ENCODE measurements at places on chromosomes 1 and 21.

- DNase-seq: no peak
These were observed 102.7 kb upstream of the VANGL1 start for GRCh38 chr1:115539061-115539460.

- DNase-seq: no peak
These were observed 66.9 kb upstream of the NEK2 start for GRCh38 chr1:211742272-211742671.

DNA sequence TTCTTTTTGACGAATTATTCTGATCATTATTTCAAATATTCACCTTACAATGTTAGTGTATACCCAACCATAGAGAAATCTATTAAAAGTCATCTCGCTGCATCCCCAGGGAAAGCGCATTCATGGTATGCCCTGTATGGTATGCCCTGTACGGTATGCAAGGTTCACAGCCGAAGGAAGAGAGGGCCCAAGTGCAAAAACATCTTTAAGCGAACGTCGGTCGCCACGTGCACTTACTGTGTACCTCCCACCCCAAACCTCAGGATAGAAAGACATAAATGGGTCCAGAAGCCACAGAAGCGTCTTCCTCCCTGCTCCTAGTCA, 14.4 kb downstream of the HLX start:
- DNase-seq: no peak

DNA sequence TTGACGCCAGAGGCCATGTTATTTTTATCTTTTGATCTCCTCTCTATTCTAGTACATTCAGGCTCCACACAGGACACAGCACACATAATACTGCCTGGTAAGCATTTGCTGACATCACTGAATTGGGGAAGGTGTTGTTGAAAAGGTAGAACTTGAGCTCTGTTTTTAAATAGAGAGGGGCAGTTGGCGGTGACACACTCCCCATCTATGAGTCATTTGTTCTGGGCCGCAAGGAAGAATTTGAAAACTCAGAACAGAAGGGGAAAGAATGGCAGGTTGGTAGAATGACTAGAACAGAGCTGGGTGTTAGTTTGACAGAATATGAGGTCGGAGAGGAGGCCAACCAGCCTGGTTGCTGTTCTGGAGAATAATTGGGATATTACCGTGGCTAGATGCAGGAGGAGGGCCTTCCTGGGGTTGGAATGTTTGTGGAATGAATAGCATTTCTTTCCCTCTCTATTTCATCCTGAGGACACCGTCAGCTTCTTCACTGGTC, 52.1 kb upstream of the ERRFI1 start:
- no peak for DNase-seq

DNA sequence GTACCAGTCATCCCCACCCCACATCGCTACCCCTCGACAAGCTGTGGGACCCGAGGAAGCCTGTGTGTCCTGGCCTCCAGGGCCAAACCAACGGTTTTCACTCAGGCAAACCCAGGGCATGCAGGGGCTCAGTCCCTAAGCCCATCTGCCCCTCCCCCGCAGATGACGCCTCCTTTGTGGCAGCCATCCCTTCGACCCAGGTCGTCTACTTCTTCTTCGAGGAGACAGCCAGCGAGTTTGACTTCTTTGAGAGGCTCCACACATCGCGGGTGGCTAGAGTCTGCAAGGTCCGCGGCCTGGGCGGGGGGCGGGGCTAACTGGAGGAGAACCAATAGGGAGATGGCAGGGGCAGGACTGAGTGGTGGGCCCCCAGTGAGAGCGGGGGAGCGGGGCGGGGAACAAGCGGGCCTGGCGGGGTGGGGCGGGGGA, 7.4 kb downstream of the SEMA4A start:
- no peak for DNase-seq

- no peak for DNase-seq
These were observed 18.0 kb upstream of the OLIG2 start for GRCh38 chr21:33007747-33008146.

DNA sequence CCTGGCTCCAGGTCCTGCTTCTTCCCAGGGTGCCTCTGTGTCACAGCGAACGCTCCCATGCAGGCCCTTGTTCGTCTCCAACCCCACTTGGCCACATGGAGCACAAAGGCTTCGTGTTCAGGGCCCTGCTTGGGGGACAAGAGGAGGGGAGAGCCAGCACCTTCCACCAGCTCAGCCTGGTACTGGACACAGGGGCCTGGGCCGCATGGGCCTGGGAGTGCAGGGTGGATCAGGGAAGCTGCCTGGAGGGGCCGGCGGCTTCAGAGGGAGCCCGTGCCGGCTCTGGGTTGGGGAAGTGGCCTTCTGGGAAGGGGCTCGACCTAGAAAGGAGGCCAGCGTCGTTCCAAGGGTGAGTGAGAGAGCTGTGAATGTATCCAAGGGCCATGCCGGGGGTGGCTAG, 53.0 kb downstream of the UMODL1 start:
- DNase-seq: no peak

- no peak for DNase-seq
These were observed 163.8 kb downstream of the FAF1 start for GRCh38 chr1:50796272-50796671.

GRCh38 chr1:115355069-115355468, 17.0 kb upstream of the NGF start:
- DNase-seq: no peak

GRCh38 chr1:224095339-224095738, 18.6 kb upstream of the FBXO28 start:
- DNase-seq: no peak

DNA sequence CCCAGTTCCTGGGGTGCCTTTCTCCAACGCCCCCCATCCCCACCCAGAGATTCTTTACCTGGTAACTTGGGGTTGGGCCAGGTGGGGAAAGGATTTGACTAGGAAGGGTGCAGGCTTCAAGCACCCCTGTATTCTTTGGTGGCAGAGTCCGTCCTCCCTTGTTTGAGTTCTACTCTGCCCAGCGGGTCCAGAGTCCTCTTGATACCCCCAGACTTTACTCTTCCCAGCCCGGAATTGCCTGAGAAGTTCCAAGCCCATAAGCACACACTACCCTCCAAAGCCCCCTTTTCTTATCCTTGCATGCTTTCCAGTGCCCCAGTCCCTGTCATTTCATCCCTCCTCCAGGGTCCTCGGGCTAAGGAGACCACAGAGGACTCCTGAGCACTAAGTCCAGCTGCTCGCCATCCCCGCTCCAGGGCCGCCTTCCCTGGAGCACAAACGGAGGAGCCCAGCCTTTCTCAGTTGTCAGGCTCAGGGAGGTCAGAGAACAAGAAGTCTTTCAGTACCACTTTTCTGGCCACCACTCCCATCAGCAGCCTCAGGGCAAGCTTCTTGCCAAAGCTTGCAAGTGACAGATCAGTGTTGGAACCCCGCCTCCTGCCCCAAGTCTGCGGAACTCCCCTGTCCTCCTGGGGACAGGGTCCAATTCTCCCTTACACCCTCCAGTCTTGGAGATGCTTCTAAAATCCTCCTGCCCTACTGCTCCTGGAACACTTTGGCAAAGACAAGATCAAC, 12.2 kb downstream of the SLC45A3 start:
- no peak for DNase-seq

- DNase-seq: peak; percentile 99
These were observed at the start of gene EFCAB14 for GRCh38 chr1:46718727-46719622. EFCAB14 (minus strand) TSS chr1:46719114; CDS start chr1:46718087, 1,027 bp downstream.

DNA sequence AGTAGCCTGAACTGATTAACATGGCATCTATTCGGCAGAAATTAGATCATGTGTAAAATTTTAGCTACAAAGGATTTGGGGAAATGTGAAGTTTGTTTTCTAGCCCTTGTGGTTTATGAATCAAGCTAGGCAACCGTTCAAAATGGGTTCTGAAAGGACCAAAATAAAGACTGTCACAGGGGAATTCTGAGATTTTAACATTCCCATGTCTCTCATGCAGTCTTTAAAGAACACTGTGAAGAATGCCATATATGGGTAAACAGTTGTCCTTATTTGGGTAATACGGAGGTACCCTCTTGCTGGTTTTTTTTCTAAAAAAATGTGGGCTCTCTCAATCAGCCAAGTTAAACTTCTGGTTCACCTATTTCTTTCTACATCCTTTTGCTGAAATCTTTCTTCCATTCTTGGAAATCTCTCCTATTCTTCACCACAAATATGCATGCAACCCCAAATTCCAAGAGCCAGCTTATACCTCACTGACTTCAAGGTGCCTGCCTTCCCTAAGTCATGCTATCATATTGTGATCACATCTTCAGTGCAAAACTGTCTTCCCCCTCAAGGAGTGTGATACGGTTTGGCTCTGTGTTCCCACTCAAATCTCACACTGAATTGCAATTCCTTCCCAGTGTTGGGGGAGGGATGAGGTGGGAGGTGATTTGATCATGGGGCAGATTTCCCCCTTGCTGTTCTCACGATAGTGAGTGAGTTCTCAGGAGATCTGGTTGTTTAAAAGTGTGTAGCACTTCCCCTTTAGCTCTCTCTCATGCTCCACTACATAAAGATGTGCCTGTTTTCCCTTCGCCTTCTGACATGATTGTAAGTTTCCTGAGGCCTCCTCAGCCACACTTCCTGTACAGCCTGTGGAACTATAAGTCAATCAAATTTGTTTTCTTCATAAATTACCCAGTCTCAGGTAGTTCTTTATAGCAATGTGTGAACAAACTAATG, 308.7 kb downstream of the TTLL7 start:
- no peak for DNase-seq

Data from KBM-7 (cell line).